ENCODE measurements at places on chromosomes 3 and 15.

GRCh38 chr3:65703026-65703425 lies 335.7 kb downstream of the MAGI1 start:
- DNase-seq: no peak

GRCh38 chr15:41798607-41799487 lies 24.6 kb downstream of the MAPKBP1 start:
- peak; percentile 47 for DNase-seq

DNA sequence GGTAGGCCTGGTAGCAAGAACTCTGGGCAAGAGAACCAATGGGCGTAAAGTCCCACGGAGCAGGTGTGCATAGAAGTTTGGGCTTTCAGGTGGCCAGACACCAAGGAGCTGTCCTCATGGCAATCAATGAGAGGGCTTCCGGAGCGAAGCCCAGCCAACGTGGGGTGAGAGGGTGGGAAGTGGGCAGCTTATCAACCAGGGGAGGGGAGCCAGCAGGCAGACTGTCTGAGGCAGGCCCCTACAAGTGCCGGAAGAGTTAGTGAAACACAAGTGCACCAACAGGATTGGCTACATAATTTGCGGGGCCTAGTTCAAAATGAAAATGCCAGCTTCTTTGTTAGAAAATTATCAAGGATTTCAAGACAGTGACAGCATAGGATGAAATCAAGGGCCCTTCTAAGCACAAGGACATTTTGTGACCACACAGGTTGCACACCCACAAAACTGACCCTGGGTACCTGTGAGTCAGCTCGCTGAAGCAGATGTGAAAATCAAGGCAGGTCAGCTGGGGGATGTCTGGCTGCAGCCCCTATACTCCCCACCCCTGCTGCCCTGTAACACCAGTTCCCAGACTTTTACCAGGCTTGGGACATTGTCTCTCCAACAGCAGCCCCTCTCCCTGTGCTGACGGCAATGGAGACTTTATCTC lies 102.1 kb upstream of the ETV5 start:
- no peak for DNase-seq

DNA sequence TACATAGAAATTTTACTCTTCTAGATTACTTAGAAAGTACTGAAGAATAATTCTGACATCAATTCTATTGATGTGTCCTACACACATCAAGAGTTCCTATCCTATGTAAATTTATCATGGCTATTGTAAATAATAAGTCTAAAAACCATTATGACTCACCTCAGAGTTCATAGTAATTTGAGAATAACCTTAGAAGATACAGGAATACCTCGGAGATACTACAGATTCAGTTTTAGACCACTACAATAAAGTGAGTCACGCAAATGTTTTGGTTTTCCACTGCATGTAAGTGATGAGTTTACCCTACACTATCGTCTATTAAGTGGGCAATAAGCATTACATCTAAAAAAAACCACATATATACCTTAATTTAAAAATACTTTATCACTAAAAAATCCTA lies 74.8 kb downstream of the NR1I2 start:
- no peak for DNase-seq

DNA sequence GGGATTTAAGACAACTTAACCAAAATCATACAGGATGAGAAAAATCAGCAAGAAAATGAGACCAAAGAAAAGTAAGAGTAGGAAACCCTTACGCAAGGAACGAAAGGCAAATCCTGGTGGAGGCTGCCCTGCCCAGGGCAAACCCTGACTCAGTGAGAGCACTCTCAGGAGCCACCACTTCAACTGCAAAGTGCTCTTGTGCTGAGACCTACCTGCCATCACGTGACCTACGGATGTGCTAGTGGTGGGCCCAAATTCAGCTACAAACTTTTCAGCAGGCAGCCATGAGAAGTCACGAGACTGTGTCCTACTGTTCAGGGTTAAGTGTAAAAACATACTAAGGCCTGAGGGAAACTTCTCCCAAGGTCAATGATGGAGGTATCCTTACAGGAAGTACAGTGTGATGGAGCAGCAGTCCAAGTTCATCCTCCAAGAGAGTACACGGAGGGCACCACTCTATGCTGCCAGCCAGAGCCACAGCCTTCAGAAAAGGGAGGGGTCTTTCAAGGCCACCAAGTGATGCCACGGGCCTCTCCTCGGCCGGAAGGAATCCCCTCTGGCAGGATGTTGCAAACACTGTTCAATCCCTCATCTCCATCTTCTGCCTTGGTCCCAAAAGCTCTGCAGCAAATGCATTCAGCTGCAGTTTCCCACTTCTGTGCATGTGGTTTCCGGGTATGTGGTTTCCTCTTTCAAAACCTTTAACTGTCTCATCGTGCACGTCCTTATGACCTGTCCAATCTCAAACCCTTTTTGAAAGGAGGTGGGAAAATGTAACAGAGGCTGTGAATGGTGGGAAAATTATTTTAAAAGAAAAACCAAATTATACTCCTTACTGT lies 9.5 kb downstream of the CHSY1 start:
- DNase-seq: peak; percentile 72

- no peak for DNase-seq
These were observed 31.3 kb downstream of the TIMP4 start for GRCh38 chr3:12127391-12127790.

DNA sequence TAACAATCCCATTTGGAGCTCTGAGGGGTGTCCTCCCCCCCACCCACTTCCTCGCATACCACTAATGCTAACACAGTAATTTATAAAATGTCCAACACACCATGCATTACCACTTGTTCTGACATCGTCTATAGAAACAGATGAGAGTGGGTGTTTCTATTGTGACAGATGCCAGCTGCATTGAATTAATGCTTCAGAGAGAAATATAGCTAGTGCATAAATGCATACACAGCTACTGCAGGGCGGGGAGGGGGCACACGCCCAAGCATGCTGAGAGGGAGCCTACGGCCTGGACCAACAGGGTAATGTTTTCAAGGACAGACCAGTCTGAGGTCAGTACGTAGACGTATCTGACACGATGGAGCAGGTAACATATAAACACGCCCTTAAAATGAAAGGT lies 106.0 kb upstream of the FEZF2 start:
- DNase-seq: no peak

- no peak for DNase-seq
These were observed 143.7 kb downstream of the NR2F2 start for GRCh38 chr15:96474231-96474664.

- DNase-seq: no peak
These were observed 107.4 kb upstream of the CBLB start for GRCh38 chr3:105976196-105976595.

- no peak for DNase-seq
These were observed 15.3 kb upstream of the SEMA3F start for GRCh38 chr3:50139718-50140423.

- DNase-seq: no peak
These were observed 222.3 kb upstream of the LINGO1 start for GRCh38 chr15:77854980-77855379.

DNA sequence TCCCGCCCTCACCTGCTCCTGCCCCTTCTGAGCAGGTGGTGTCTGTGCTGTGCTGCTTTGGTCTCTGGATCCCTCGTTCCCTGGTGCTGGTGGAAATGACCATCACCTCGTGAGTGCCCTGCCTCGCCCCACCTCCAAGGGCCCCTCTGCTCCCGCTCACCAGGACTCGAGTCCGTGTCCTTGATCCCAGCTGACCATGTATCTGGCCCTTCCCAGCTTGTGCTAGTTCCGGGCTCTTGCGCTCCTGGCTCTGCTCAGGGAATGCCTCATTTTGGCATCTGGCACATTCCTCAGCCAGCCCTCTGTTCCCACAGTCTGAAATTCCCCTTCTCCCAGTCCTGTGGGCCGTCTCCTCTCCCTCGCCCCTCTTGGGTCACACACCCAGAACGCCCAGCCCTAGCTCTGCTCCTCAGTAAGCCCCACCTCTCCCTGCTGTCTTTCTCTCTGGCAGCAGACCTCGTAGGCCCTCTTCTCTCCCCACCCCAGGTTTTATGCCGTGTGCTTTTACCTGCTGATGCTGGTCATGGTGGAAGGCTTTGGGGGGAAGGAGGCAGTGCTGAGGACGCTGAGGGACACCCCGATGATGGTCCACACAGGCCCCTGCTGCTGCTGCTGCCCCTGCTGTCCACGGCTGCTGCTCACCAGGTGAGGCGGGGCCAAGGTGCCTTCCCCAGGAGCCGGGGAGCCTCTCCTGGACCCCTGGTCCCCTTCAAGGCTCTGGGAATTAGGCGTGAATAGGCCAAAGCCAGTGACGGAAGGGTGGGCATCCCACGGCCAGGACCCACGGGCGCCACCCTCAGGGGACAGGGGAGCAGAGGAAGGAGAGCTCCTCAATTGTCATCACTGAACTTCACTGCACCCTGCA lies 11.5 kb downstream of the SLC51A start:
- DNase-seq: peak; percentile 66

DNA sequence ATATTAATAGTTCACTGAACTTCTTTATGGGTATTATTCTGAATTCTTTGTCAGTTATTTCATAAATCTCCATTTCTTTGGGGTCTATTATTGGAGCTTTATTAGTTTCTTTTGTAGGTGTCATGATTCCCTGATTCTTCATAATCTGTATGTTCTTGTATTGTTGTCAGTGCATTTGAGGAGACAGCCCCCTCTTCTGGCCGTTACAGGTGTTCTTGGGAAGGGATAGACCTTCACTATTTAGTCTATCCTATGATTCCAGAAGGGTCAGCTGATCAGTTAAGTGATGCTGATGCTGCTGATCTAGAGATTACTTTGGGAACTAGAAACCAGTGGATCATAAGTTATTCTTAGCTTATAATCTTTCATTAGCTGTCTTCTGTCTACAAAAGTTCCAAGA lies 34.9 kb downstream of the TMEM39A start:
- no peak for DNase-seq

DNA sequence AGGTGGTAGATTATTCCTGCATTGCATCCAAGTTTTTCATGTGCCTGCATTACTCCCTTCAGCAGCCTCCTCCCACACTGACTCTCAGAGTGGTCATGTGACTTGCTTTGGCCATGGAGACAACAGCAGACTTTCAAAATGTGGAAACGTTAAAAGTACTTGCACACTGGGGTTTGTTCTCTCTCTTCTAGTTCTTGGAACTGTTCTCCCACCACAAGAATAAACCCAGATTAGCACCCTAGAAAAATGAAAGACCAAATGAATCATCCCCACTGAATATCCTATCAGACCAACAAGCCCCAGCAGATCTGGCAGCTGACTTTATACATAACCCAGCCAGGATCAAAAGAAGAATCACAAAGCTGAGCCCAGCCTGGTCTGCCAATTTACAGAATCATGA lies 398.5 kb downstream of the VPS13C start:
- DNase-seq: no peak

DNA sequence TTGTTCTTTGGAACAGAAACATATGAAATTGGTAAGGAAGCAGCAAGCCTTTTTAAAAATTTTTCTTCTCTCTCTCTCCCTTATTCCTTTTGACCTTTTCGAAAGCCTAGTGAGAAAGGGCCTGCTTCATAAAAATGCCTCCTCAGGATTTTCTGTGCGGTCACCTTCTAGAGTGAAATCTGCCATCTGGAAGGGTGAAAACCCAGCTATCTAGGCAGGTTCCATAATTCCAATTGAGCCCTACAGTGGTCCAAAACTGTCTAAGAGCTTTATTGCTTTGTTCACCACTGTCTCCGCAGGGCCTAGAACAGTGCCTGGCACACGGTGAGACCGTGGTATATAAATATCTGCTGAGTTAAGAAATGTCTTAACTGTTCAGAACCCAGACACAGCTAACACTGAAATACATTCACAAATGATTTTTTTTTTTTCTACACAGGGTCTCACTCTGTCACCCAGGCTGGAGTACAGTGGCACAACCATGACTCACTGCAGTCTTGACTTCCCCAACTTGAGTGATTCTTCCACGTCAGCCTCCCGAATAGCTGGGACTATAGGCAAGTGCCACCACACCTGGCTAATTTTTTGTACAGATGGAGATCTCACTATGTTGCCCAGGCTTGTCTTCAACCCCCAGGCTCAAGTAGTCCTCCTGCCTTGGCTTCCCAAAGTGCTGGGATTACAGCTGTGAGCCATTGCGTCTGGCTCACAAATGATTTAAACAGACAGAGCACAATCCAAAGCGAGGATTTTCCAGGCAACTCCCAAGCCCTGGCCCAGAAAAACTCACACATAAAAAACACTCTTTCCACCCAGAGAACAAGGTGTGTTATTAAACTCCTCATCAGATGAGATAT lies 64.4 kb downstream of the FRMD4B start:
- DNase-seq: no peak

DNA sequence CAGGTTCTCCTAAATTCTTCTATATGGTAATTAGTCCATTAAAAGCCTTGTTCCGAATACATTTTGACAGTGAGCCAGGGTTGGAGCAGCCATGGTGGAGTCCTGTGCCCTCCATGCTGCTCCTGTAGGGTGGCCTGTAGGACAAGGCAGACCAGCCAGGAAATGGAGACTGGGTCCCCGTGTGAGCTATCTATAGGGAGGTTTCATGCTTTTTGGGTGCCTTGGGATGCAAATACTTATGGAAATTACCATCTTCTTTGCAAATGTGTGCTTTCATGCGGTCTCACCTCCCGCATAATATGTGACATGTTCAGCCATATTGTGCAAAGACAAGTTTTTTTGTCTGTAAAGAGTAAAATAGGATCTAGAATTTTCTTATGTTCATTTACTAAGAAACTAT lies 58.0 kb upstream of the FURIN start:
- DNase-seq: no peak

GRCh38 chr3:182568876-182569275 lies 224.4 kb upstream of the ATP11B start:
- DNase-seq: no peak

DNA sequence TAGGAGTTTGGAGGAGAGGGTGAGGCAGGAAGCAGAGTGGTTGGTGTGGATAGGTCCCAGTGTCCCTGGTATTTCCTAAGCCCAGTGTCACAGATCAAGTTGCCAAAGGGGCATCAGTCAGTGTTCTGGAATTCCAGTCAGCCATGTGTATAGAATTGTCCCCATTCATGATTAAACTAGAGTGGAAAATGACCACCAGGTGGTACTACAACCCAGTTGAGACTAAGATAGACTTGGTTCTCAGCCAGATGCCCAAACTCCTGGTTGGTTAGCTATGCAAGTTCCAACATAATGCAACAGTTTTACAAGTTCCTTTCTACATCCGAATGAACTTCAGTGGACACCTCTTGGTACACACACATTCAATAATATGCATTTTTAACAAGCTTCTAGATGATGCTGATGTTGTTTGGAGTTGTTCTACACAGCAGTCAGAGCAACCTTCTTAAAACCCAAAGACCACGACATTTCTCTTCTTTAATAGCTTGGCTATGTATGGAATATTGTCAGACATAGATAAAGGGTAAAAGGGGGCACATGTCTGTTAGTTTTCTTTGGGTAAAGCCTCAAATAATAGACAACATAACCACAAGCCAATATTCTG lies 8.4 kb upstream of the ATR start:
- peak; percentile 86 for DNase-seq

- DNase-seq: no peak
These were observed 29.7 kb downstream of the LRCH3 start for GRCh38 chr3:197820550-197821335.

- no peak for DNase-seq
These were observed 48.6 kb downstream of the KLF15 start for GRCh38 chr3:126308394-126309125.

All from EH (cell line).